ENCODE measurements at places on chromosomes 4 and X. TPM values are rescaled to one million over a fixed set of nuclear protein-coding genes. Genes with fewer than 3 reads are reported as not detected.

Gene RPL10
- total RNA-seq, result 5,235 TPM

Gene FAT4
- total RNA-seq, result 0.96 TPM

Gene RRAGB
- total RNA-seq, result 22.8 TPM

Gene NKX3-2
- total RNA-seq, result not detected

Gene ZNF711
- total RNA-seq, result 3.9 TPM

Gene RGS12
- total RNA-seq, result 30.3 TPM

Gene BCOR
- total RNA-seq, result 15.6 TPM

Gene KLHL5
- 74.2 TPM for total RNA-seq

Gene FAT1
- total RNA-seq, result 521 TPM

Gene RBMXL3
- not detected for total RNA-seq

Gene RAI2
- not detected for total RNA-seq

Gene ADH5
- 128 TPM for total RNA-seq

Gene BMPR1B
- total RNA-seq, result 15.3 TPM

Gene ARHGAP6
- total RNA-seq, result 0.48 TPM

Gene NPFFR2
- 8.2 TPM for total RNA-seq

Gene HEPH
- not detected for total RNA-seq

Gene SGCB
- 9.2 TPM for total RNA-seq

All from tracheal epithelial cell (primary cell).